ENCODE measurements at places on chromosomes 2 and 18.

DNA sequence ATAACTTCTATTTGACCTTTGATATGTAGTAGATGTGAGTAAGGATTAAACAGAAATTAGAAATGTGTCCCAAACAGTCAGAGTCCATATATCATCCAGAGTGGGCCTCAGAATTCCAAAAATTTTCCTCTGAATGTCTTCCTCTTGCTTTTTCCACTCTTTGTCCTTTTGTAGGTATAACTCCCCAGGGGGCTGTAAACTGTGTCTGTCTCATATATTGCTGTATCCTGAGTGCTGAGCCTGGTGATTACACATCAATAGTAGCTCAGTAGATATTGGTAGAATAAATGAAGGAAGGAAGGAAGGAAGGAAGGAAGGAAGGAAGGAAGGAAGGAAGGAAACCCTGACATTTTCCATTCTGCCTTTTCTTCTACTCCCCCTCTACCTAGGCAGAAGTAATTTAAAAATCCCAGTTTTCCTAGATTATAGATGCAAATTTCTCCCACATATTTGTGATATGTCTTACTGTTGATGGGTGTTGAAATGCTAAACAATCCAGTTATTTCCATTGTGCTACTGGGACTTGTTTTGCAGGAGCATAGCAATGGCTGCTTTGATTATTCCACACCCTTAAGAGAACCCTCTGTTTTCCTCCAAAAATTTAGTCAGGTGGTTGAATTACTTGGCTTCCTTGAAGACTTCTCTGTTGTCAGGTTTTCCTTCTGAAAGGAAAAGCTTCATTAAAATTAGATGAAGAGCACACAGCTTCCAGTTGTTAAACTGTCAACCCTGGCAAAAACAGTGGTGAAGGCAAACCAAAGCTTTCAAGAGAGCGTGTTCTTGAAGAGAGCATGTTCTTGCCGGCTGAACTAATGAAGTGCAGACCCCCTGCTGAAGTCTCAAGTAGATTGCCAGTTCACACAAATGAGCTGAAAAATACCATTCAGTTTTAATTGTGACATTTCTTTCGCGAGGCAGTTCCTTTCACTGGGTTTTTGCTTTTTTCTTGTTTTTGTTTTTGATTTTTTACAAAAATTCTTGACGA is 147.8 kb downstream of the KCNE4 start:
- no peak for DNase-seq

- no peak for DNase-seq
Measured at GRCh38 chr2:65316072-65316471, 88.4 kb downstream of the ACTR2 start.

DNA sequence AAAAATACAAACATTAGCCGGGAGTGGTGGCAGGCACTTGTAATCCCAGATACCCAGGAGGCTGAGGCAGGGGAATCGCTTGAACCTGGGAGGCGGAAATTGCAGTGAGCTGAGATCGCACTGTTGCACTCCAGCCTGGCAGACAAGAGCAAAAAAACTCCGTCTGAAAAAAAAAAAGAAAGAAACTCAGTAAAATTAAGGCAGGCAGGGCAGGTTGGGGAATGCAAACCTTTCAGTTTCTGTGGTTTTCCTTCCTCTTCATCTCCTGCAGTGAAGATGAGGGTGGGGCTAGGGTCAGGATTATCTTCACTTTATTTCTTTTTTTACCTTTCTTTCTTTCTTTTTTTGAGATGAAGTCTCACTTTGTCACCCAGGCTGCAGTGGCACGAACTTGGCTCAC is 43.2 kb upstream of the PSME4 start:
- DNase-seq: no peak

GRCh38 chr18:39414009-39414700 is 1848.6 kb upstream of the CELF4 start:
- no peak for DNase-seq

DNA sequence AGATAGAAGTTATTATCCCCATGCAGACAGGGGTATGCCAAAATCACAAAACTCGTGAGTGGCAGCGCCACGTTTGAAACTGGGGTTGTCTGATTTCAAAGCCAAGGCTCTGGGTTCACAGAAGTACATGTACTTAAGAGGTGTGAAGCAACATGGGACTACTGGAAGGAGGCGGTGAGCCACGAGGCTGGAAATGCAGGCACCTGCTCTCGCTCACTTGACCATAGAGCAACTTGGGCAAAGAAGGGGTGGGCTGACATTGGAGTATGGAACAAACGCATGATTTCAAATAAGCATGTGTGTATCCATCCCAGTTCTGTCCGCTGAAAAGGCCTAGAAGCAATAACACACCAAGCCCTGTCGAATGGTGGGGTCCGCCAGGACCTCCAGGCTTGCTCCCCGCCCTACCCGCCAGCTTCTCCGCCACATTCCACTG is 593 bp upstream of the ACTR2 start:
- DNase-seq: peak; percentile 26

- DNase-seq: no peak
Measured at GRCh38 chr2:207334301-207334623, 168.5 kb upstream of the KLF7 start.

DNA sequence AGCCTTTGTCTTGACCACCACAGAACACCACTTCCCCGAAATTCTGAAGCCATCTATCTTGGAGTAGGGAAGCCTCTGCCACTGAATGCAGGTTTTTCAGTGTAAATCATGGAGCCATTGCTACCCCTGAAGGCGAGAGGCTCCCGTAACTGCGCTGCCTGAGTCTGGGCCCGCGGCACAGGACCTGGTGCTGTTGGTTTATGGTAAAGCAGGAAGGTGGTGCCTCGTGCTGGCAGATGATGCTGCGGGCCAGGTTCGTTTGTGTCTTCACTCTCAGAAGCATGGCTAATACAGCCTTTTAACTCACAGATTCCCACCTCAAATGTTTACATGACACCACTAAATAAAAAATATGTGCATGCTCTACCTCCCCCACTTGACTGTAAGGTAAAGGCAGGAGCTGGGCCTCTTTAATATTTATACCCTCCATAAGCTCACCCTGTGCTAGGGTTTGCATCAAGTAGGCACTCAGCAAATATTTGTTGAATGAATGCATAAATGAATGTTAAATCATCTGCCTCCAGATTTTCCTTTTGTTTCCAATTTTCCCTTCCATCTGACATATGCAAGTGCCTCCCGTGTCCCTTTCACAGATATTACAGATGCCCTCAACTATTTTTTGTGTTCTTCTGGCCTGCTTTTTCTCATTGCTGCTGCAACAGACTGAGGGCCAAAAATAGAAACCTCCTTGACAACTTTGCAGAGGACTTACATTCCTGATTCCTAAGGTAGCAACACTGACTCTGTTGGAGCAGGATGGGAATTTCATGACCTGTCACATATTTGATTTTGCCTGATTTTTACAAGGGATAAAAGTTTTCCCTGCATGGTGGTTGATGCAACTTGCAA is 83.5 kb upstream of the CPO start:
- DNase-seq: no peak

DNA sequence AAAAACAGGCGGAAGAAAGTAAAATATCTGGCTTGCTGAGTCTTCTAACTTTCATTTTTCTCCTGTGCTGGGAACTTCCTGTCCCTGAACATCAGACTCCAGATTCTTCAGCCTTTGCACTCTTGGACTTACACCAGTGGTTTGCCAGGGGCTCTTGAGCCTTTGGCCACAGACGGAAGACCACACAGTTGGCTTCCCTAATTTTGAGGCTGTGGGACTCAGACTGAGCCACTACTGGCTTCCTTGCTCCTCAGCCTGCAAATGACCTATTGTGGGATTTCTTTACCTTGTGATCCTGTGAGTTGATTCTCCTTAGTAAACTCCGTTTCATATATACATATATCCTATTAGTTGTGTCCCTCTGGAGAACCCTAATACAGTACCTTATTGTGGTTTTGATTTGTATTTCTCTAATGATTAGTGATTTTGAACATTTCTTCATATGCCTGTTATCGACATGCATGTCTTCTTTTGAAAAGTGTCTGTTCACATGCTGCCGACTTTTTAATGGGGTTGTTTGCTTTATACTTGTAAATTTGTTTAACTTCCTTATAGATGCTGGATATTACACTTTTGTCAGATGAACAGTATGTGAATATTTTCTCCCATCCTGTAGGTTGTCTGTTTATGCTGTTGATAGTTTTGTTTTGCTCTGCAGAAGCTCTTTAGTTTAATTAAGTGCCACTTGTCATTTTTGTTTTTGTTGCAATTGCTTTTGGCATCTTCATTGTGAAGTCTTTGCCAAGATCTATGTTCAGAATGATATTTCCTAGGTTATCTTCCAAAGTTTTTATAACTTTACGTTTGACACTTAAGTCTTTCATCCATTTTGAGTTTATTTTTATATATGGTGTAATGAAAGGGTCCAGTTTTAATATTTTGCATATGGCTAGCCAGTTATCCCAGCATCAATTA is 348.8 kb upstream of the SETBP1 start:
- no peak for DNase-seq

DNA sequence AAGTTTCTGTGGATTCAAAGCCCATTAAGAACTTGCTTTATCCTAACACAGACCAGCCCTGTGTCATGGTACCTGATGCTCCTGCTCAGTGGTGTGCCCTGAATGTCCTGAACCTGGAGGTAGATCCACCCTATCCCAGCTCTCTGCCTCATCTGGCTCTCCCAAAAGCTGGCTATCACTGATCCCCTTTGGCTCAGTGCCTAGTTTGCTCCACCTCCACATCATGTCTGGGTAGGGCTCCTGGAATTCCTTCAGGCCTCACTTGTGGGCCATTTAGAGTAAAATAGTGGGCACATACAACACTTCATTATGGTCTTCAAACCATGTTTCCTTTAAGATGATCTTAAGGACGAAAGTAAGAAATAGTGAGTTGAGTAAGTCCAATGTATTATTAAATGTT is 4.8 kb upstream of the ABCB11 start:
- no peak for DNase-seq

- no peak for DNase-seq
Measured at GRCh38 chr2:144430722-144431391, 89.1 kb downstream of the ZEB2 start.

DNA sequence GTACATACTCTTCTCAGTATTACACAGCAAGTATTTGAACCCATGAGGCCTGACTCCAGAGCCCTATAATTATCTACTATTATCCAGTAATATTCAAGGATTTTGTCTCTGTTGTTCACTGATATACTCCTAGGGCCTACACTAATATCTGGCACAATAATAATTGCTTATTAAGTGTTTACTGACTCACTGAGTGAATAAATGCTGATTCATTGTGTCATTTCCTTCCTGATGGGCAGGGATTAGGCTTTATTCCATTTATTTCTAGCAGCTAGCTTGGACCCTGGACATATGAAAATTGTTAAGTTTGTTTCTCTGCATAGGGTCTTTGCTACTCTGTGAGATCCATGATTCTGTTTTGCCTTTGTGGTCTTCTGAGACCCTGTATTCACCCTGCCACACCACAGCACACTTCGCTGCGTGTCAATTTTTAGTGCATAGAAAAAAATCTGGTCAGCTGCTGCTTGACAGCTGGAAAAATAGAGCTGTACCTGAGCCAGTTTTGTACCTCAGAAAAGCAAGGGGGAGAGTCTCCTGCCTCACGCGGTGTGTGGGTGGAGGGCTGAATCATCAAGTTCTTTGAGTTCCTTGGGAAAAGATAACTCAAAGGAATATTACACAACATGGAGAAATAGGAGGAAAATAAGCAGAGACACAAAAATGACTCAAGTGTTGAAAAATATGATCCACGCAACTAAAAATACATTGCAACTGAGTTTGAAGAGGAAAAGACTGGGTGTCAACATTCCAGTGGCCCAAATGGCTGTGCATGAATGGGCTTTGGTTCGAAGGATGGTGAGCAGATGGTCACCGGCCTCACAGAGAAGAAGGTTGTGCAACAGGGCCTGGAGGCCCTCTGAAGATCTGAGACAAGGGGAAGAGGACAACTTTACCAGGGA is 18.9 kb upstream of the DPP4 start:
- no peak for DNase-seq

DNA sequence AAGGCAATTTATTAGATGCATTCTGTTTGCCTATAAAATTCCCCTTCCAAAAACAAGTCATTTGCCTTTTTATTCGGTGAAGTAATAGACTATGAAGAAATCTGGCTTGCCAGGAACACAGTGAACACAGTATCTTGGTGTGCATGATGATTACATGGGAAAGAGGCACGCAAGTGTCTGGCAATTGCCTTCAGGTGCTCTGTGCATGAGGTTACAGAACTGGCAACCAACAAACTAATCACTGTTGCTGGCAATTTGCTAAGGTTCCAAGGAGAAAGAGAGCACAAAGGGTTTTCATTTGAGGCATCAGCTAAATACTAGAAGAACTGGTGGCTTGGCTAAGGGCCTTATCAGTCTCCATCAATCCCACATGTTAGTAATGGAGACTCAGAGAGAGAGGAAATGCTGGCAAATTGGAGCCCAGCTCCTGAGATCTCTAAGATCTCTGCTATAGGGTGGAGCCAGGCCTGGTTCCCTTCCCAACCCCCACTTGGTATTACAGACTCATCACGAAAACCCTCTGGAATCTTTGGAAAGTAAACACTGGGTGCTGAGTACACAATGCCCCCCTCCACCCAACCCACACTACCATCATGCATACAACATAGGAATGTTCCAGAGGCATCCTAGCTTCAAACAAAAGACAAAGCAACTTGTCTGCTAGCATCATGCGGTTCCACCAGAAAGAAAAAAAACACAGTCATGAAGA is 10.4 kb downstream of the RNF152 start:
- no peak for DNase-seq

DNA sequence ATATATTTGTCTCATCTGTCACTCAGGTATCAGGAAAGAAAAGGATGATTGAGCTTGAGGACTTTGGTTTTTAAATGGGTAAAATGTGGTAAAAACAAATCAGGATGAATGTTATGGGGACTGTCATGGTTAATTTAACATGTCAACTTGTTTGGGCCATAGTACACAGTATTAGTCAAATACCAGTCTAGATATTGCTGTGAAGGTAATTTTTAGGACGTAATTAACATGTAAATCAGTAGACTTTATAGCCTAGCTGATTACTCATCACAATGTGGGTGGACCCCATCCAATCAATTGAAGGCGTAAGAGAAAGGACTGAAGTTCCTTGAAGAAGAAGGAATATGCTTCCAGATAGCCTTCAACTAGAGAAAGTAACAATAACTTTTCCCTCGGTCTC is 275.7 kb upstream of the ZNF804A start:
- no peak for DNase-seq

DNA sequence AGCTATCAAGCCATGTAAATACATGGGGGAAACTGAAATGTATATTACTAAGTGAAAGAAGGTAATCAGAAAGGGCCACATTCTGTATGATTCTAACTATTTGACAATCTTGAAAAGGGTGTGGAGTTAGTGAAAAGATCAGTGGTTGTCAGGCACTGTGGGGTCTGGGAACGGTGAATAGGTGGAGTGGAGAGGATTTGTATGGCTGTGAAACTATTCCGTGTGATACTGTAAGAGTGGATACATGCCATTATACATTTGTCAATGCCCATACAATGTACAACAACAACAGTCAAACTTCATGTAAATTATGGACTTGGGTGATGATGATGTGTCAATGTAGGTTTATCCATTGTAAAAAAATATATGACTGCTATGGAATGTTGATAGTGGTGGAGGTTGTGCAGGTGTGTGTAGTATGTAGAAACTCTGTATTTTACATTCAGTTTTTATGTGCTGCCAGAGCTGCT is 1116.2 kb downstream of the SUCLG1 start:
- no peak for DNase-seq

- no peak for DNase-seq
Measured at GRCh38 chr2:132738223-132738622, 68.2 kb upstream of the LYPD1 start.
